ENCODE measurements at places on chromosomes 1 and 21.

- no peak for DNase-seq
These were observed 21.4 kb downstream of the ARHGAP29 start for GRCh38 chr1:94215955-94216354.

DNA sequence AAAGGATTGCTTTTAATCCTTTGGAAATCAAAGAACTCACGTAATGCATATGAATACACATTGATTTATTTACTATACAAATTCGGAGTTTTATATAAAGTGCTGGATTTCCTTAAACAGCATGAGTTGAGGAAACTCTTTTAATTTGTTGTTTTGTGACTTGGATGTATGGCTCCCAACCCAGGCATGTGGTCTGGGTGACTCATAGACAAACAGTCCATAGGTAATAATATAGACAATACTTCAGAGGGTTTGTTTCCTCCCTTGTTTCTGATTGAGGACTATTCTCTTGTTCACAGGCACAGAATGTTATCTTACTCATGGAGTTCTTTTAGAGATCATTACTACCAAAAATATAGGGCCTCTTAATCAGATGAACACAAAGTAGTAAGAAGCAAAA lies 43.8 kb downstream of the XPR1 start:
- no peak for DNase-seq

GRCh38 chr1:151199873-151200581 lies 1.7 kb downstream of the PIP5K1A start:
- DNase-seq: no peak

- no peak for DNase-seq
These were observed 70.4 kb upstream of the TIAM1 start for GRCh38 chr21:31414263-31415000.

DNA sequence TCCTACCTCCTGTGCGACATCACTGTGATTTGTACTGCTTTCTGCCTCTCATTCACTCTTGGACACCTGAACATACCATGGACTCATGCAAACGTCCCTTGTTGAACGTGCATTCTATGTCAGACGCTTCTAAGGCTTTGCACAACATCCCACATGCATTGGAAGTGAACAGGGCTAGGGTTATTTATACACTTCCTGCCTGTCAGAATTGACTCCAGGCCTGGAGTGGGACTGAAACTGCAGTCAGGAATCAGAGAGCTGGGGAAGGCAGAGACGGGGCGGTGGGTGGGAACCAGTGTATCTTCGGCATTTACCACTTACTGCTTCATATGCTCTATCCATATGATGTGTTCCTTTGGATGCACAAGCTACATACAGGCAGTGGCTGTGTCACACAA lies 81.4 kb upstream of the GALNT2 start:
- DNase-seq: no peak

- no peak for DNase-seq
These were observed 3.4 kb upstream of the SLFNL1 start for GRCh38 chr1:41024953-41025352.

GRCh38 chr1:214455479-214455878 lies 95.9 kb downstream of the PTPN14 start:
- no peak for DNase-seq

- DNase-seq: no peak
These were observed 136.6 kb upstream of the ZNF648 start for GRCh38 chr1:182198006-182198605.

GRCh38 chr1:37776946-37777516 lies 12.1 kb upstream of the EPHA10 start:
- DNase-seq: no peak

- DNase-seq: no peak
These were observed 43.8 kb downstream of the DDAH1 start for GRCh38 chr1:85421179-85421578.

DNA sequence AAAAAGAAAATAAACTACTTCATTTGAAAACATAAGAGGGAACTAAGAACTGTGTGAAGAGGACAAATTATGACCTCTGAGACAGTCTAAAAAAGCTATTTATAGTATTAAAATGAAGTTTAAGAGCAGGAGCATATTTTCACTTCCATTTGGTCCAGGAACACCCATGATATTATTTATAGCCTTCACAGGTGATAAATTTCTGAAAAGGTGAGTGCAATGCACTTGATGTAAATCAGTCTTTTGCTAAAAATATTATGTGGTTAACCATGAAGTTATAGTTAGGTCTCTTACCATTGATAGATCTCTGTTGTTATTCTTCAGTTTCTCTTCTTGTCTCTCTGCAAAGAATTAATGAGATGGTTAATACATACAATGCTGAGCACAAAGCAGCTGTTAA lies 14.7 kb downstream of the TMCO1 start:
- DNase-seq: no peak

DNA sequence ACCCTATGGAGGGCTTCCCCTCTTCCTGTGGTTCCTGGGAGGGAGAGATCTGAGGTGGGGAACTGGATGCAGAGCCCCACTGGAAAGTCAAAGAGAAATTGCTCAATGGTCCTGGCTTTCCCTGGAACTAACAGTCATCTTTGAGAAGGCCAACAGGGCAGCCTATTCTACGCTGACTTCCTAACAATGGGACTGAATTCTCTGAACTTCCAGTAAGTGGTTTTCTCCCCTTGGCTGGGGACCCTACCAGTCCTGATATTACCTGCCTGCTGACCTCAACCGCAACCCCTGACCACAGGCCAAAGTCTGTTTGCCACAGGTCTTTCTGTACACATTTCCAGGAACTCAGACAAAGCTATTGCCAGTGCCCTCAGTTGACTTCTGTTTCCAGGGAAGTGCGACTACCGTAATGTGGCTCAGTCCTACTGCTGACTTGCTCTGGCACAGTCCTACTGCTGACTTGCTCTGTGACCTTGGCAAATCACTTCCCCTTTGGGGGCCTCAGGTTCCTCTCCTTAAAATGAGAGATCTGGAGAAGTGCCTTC lies 55.3 kb downstream of the C8B start:
- DNase-seq: no peak

DNA sequence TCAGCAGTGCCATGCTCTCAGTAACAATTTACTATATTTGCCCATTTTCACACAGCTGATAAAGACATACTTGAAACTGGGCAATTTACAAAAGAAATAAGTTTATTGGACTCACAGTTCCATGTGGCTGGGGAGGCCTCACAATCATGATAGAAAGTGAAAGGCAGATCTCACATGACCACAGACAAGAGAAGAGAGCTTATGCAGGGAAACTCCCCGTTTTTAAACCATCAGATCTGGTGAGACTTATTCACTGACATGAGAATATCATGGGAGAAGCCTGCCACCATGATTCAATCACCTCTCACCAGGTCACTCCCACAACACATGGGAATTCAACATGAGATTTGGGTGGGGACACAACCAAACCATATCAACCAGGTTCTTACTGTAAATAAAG lies 112.1 kb upstream of the C1orf87 start:
- no peak for DNase-seq

DNA sequence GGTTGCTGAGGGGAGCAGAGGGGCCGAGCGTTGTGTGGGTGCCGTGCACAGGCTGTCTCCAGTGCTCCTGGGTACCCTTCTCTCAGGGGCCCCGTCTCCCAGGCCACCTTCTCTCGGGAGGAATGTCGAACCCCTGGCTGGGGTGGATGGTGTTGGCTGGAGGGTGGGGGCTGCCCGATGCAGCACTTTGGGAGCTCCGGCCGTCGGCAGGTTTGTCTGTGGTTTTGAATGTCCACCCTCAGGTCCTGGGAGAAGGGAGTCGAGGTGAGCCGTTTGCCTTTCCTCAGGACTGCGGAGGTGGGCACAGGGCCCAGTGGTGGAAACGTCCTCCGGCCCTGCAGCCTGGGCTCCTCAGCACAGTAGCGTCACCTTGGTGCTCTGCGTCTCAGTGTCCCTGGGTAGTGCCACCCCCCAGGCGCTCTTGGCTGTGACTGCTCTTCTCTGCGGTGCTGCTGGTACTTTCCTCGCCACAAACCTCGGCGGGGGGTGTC lies 14.5 kb downstream of the SLX9 start:
- no peak for DNase-seq

DNA sequence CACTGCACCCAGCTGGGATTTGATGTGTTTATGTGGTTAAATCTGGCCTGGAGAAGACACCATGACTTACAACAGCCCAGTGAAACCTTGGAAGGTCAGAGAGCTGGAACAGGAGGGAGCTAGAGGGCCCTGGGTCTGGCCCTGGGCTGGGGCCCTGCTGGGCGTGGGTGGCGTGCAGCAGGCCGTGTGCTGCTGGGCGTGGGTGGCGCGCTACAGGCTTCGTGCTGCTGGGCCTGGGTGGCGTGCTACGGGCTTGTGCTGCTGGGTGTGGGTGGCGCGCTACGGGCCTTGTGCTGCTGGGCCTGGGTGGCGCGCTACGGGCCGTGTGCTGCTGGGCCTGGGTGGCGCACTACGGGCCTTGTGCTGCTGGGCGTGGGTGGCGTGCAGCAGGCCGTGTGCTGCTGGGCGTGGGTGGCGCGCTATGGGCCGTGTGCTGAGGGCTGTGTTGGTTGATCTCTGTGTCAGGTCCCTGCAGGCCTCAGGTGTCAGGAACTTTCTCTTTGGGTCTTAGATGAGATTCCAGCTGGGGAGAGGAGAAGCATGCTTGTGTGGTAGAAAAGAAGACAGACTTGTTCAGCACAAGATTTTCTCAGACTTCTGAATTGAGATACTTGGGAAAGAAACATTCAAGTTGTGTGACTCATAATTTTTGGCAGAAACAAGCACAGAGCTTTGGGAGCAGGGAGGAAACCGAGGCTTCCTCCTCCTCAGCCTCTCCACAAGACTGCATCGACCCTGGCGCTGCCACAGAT lies 66.0 kb downstream of the COL18A1 start:
- DNase-seq: no peak

- DNase-seq: no peak
These were observed 24.8 kb upstream of the TTC34 start for GRCh38 chr1:2826316-2826715.

Measured in GM19239 (cell line).